Fibroblast of the aortic adventitia (primary cell): ENCODE measurements at places on chromosomes 4 and X.
A peak's percentile ranks its signal among the peaks of the same experiment; 100 is the strongest.

DNA sequence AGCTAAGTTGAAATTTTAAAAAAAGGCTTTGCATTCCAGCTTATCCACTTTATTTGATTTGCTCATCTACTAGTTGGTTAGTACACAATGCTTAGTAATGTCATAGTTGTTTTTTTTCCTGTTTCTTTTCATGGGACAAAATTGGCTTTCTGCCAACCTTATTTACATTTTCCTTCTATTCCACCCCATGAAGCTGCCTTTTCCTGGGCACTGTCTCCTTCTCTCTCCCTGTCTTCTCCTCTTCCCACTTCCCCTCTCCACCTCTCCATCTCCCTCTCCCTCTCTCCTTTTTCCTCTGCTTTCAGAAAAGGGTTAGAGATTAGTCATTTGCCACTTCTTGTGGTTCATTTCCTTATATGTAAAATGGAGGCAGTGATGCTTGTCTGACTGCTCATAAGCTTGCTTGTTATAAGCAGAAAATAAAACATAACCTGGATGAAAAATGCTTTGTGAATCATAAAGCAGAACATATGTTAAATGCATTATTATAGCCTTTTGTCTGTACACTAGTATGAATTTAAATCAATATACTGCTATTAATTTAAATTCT, 181.9 kb downstream of the CEP135 start:
- DNase-seq: no peak

DNA sequence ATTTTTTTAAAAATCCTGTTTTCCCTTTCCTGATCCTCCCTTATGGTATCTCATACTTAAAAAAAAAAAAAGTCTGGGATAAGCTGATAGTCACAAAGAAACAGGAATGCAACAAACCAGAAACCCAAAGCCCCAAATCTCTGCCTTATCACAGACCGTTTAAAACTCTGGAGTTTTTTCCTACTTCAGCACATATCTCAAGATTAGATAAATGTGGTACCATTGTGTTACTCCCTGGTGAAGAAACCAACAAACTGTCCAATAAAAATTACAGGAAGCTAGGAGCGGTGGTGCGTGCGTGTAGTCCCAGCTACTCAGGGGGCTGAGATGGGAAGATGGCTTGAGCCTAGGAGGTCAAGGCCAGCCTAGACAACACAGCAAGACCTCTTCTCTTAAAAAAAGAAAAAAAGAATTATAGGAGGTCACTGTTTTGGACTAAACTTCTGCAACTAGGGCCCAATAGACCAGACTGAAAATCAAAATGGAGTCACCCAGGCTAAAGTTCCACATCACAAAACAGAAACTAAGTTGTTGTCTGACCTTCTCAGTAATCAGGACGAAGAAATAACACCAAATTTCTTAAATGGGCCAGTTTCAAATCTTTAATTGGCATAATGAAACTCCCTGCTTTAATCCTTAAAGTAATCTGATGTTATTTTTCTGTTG, 51.9 kb downstream of the RBM47 start:
- peak; percentile 85 for DNase-seq

DNA sequence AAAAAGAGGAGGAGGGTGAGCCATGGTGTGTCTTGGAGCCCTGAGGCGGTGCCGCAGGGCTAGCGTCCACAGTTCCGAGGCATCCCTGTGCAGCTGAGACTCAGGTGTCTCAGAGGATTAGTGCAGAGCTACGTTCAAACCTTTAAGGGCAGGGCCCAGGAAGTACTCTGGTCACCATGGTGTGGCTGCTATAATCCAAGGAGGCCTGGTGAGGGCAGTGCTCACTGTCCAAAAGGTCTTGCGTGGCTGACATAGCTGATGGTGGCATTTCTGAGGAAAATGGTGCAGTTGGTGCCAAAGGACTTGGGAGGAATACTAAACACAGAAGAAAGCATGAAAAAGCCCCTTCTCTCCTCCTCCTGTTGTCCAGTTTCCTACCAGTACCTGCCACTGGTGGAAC, 146.9 kb downstream of the DCHS2 start:
- DNase-seq: no peak

DNA sequence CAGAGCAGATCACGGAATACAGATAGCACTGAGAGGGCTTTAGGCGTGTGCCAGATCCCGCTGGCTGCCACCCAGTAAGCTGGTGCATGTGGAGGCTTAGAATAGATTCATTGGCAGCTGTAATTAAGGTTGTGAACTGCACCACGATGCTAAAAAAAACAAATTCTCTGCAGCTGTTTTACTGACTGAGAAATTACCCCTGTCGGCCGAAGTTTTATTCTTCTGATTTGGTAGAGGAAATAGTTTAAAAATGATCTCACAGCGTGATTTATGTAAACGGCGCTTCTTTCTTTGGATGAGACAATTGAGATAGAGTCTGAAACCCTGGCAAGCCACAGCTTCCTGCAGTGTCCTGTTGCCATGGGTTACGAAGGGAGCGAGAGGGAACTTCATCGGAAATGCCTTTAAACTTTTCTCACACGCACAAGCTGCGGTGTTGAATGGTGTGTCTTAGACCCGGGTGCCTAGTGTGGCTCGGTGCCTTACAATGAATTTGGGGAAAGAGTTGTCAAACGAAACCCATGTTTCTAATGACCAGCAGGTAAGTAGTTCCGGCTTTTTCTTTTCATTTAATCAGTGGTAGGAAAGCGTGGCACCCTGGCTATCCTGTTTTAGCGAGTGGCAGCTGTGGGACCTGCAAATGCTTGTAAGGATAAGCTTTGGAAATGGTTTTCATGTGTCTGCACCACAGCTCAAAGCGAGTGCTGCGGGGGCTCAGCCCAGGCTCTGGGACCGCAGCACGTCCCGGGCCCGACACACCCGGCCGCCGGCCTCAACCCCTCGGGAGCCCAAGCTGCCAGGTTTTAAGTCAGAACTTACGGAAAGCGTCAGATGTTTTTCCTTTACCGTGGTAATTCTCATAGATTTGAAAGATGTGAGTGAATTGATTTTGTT, 71.7 kb upstream of the HGFAC start:
- peak; percentile 87 for DNase-seq

- no peak for DNase-seq
Observed at GRCh38 chr4:153116801-153117200, 87.4 kb upstream of the TRIM2 start.

DNA sequence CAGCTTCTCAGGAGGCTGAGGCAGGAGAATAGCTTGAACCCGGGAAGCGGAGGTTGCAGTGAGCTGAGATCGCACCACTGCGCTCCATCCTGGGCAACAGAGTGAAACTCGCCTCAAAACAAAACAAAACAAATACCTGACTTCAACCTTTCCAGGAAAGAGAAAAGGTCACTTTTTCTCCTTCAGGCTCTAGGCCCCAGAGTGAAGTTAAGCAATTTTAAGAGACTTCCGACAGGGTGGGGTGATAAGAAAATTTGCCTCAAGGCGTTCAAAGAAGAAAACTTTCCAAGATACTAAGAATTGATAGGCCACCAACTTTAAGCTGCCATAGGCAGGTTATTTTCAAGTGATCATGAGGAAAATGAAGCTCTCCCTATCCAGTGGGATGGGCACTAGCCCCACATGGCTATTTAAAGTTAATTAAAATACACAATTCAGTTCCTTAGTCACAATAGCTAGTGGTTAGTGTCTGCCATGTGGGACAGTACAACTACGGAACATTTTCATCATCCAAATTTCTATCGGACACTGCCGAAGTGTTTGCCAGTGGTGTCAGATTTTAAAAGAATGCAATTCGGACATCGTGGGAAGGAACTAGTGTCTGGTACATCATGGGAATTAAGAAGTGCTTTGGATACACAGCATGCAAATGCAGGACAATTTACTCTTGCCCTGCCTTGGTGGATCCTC, 33.0 kb downstream of the SMS start:
- no peak for DNase-seq

DNA sequence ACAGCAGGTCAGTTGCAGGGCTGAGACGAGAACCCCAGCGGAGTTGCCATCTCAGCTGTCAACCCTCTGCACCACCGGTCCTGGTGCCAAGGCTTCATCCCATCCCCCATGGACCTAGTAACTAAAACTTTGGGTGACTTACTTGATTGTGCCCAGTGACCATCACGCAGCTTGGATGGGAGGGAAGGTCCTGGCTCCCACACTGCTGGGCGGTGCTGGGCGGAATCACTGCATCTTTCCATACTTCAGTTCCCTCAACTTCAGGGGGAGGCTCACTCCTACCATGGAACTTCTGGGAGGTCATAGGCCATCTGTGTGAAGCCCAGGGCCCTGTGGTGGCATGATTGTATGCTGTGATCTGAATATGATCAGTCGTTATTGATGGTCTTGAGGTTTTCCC, 26.2 kb upstream of the JAKMIP1 start:
- DNase-seq: no peak

DNA sequence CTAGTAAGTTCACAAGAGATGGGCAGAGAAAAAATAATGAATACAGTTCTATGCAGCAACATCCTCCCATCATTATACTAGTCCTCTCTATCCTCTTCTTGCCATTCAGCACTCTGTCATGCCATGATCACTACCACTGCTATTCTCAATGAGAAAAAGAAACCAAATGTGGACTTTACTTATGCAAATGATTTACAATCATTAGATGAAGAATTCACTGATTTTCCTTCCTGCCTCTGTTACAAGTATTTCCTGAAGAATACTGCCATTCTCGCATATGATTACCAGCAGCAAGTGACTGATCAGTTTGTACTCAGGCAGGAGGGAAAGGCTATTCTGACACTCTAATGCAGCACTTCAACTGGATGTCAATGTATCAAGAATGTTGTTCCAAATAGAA, 50.3 kb downstream of the WDFY3 start:
- DNase-seq: no peak
